Stimulated activated CD4-positive, alpha-beta T cell treated with anti-CD3 and anti-CD28 coated beads, Interleukin-1b, Interleukin-23, amount 100 ng/mL, for 1 hour (primary cell): ENCODE measurements at places on chromosomes 16 and 17.

DNA sequence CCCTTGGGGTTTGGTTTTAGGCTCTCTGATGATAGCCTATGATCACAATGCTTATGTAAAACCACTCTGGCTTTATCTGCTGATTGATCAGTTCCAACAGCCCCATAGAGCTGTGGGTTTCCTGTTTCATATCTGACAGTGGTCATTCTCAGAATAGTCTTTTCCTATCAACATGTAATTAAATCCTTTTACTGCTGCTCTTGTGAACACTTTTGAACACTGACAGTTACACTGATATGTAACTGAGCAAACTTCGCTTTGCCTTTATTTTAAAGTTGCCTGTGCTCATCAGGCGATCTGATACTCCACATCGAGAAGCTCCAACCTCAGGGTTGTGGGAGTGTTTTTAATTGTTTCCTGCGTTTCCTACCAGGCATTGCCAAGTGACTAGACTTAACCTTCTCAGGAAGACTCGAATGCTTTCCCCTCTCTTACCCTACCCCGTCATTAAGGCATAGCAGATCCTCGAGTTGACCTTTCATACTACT is 17.3 kb upstream of the CLEC18B start:
- no peak for DNase-seq

DNA sequence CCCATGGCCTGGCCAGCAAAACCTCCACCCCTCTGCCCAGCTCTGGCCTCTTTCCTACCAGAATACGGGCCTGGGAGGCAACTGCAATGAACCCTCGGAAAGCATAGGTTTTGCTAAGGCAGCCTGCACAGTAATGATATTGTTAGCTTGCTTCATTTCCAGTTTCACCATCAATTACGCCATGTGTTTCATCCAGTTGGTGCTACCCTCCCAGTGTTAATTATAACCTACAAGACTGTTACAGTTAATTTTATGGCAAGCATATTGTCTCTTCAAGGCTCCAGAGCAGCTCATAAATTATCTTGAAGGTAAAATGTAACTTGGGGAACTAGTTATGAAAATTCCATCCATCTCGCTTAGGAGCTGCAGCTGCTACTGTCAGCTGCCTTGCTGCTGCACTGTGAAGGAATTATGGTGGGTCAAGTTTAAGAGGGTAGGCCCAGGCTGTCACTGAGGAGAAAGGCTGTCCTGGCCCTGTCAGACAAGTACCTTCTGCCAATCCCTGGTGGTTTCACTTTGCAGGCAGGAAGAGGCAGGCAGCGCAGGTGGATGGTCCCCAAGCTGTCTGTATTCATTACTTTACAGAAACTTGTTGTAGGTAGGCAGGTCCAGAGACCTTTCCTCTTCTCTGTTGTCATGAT is 242.9 kb downstream of the FTO start:
- no peak for DNase-seq

- no peak for DNase-seq
Observed at GRCh38 chr16:82845116-82845515, 218.3 kb downstream of the CDH13 start.

- DNase-seq = no peak
Observed at GRCh38 chr17:39591958-39592954, 15.5 kb downstream of the NEUROD2 start.

GRCh38 chr16:55326261-55327092 is 2.5 kb downstream of the IRX6 start:
- no peak for DNase-seq

GRCh38 chr16:15053904-15054303 is 2.0 kb downstream of the NTAN1 start:
- no peak for DNase-seq
